ENCODE measurements at places on chromosomes 11 and 22.

- no peak for DNase-seq
Observed at GRCh38 chr22:22469527-22469926, 39.0 kb downstream of the ZNF280B start.

GRCh38 chr11:26983645-26984044 lies 10.3 kb upstream of the FIBIN start:
- DNase-seq, result no peak

GRCh38 chr11:91850533-91851275 lies 373.9 kb upstream of the FAT3 start:
- DNase-seq, result no peak

- no peak for DNase-seq
Observed at GRCh38 chr22:33014621-33015020, 43.6 kb downstream of the SYN3 start.

- DNase-seq, result no peak
Observed at GRCh38 chr22:30193031-30193775, 53.4 kb downstream of the LIF start.

- no peak for DNase-seq
Observed at GRCh38 chr11:13668957-13669521, 571 bp downstream of the FAR1 start.
